SJSA1 (cell line): ENCODE measurements at places on chromosomes 5 and 9. TPM values are rescaled to one million over a fixed set of nuclear protein-coding genes. Genes with fewer than 3 reads are reported as not detected.
A peak's percentile ranks its signal among the peaks of the same experiment; 100 is the strongest.

DNA sequence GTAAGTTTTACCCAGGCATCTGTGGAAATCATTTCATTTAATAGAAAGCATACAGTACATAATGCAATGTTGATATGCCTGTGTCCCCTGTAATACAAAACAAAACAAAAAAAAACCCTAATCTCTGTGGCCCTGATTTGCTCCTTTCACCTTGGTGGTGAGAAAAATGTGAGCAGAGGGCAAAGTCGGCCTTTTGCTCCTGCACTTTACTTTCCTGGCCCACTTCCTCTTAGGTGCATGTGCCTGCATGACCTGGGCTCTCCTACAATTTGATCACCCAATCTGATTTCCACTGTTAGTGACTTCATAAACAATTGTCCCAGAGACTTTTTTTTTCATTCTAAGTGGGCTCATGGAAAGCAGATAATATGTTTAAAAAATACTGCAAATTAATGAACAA is 424.3 kb downstream of the SEMA5A start:
- peaks cover 7% of the 10 kb centered on the region for H3K4me1 ChIP-seq
- no peaks in the 10 kb centered on the region for H3K36me3 ChIP-seq
- no peak for DNase-seq
- no peak overlapping the region for H3K4me3 ChIP-seq

- no peaks in the 10 kb centered on the region for H3K4me1 ChIP-seq
- H3K4me3 ChIP-seq: no peak overlapping the region
- H3K36me3 ChIP-seq: no peaks in the 10 kb centered on the region
- H3K27ac ChIP-seq: no peak overlapping the region
Measured at GRCh38 chr9:81103597-81104471, 585.5 kb downstream of the TLE1 start.

DNA sequence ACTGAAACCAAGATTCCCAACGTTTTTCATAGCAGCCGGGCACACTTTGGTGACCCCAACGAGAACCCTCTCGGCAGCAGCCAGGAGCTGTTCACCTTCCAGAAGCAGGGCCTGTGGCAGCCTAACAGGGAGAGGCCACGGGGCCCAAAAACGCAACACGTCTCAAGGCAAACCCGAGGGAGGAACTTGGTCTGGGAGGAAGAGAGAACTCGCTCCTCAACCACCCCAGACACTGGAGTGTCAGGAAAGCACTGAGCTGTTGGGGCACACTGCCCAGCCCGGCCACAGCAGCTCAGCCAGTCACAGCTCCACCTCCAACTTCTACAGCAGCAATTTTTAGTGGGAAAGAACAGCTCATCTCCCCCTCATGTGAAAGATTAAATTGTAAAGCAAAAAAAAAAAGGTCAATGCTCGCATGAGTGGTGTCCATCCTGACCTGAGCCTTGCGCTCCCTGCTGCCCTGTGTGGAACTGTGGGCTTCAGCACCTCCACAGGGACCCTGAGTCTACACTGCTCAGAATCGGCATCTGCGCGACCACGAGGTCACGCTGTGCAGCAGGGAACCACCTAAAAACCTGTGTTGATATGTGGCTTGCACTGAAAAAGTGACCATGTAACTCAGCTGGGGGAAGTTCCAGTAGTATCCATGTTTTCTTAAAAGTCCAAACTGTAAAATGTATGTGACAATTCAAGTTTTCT is 55.0 kb downstream of the IPPK start:
- H3K4me1 ChIP-seq: peaks cover 1% of the 10 kb centered on the region
- DNase-seq: no peak
- peaks cover 50% of the 10 kb centered on the region for H3K36me3 ChIP-seq
- no peaks in the 10 kb centered on the region for H3K27me3 ChIP-seq

Gene APBA1
- total RNA-seq: 4.5 and 11.0 TPM in 2 replicates

Gene SV2C
- total RNA-seq: not detected in 2 replicates

Gene LIX1
- not detected in 2 replicates for total RNA-seq

Gene CNTFR
- not detected in 2 replicates for total RNA-seq

DNA sequence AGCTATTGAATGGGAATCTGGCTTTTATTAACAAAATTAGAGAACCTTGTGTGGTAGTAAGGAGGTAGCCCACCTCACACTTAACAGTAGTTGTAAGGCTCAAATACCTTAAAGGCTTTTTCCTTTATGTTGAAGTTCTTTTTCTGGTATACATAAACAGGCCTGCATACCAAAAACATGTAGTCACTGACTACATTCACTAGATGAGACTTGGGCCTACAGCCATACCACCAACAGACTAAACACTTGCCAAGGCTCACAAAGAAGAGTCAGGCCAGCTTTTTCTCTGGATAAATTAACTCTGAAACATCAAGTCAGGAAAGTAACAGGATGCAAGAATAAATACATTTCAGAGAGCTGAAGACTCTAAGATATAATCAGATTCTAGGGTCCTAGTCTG is 78.6 kb upstream of the MPDZ start:
- H3K27ac ChIP-seq: peak overlapping the region; percentile 56
- peak; percentile 82 for DNase-seq
- peaks cover 27% of the 10 kb centered on the region for H3K4me1 ChIP-seq
- H3K27me3 ChIP-seq: no peaks in the 10 kb centered on the region
- H3K36me3 ChIP-seq: no peaks in the 10 kb centered on the region

- no peak overlapping the region for H3K4me3 ChIP-seq
- no peak for DNase-seq
- H3K4me1 ChIP-seq: no peaks in the 10 kb centered on the region
- no peak overlapping the region for H3K27ac ChIP-seq
- no peaks in the 10 kb centered on the region for H3K27me3 ChIP-seq
Measured at GRCh38 chr9:9521033-9521779, 1091.6 kb downstream of the PTPRD start.

- no peak for DNase-seq
- H3K27ac ChIP-seq: no peak overlapping the region
- H3K4me1 ChIP-seq: peaks cover 13% of the 10 kb centered on the region
- H3K36me3 ChIP-seq: no peaks in the 10 kb centered on the region
Measured at GRCh38 chr9:124849801-124850200, 3.5 kb upstream of the WDR38 start.

DNA sequence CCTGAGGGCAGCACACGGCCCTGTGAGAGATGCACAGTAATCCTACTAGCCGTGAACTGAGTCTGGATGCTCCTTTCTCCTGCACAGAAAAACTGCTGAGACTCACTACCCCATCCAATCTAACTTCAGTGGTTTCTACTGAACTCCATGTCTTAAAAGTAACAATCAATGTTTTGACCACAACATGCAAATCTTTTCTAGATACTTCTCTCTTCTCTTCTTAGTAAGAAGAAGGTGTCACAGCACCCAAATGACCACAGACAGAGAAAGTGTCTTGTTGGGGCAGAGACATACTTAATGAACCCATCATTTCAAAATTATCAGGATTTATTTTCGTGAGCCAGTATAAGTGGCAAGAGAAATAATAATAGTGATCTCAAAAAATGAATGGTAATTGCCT is 285.8 kb upstream of the MEF2C start:
- no peaks in the 10 kb centered on the region for H3K27me3 ChIP-seq
- no peak overlapping the region for H3K27ac ChIP-seq
- no peaks in the 10 kb centered on the region for H3K4me1 ChIP-seq
- DNase-seq: no peak
- no peak overlapping the region for H3K4me3 ChIP-seq
- no peaks in the 10 kb centered on the region for H3K36me3 ChIP-seq

- no peaks in the 10 kb centered on the region for H3K27me3 ChIP-seq
- H3K4me1 ChIP-seq: peaks cover 22% of the 10 kb centered on the region
- H3K36me3 ChIP-seq: no peaks in the 10 kb centered on the region
- H3K27ac ChIP-seq: no peak overlapping the region
- no peak overlapping the region for H3K4me3 ChIP-seq
- DNase-seq: no peak
Measured at GRCh38 chr5:74589204-74590056, 51.1 kb downstream of the ENC1 start.

Gene TXNDC8
- not detected in 2 replicates for total RNA-seq

Gene NIPBL
- total RNA-seq: 10.1 and 18.9 TPM in 2 replicates

Gene HEMGN
- total RNA-seq: not detected in 2 replicates

DNA sequence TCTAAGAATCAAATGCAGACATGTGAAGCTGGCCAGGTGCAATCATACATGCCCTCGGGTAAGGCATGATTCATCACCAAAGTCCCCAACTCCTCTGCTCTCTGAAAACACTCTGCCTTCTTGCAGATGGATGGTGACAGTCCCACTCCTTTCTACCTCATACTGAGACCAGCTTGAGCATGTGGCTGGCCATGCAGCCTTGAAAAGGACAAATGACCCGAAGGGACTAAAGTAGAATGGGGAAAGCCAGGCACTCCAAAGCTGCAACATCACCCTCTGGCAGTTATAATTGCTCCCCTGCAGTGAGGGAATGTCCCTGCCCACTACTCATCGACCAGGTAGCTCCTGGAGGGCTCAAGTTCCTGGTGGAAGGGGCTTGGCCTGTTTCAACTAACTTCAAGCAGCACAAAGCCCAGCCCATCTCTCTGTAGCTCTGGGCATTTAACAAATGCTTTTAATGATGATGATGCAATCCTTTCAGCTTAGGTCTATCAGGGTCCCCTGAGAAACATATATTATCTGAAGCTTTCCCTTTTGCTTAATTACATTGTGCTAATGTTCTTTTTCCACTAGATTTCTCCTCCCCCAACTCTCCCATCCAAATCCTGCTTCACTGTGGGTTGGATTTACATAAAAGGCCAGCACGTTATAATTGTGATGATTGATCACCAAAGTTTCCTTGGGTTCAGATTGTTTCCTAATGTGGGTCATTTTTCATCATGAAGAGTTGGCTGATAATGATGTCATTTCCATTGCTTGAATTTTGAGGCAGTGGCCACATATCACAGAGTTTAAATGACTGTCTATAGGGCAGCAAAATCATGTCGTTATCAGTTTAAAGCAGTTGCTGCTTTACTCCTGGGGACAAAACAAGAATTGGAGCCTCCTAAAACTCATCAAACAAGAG is 436.5 kb upstream of the SLC30A5 start:
- no peak overlapping the region for H3K4me3 ChIP-seq
- no peak overlapping the region for H3K27ac ChIP-seq
- H3K27me3 ChIP-seq: no peaks in the 10 kb centered on the region
- no peak for DNase-seq
- H3K36me3 ChIP-seq: no peaks in the 10 kb centered on the region

- DNase-seq: no peak
- H3K4me3 ChIP-seq: no peak overlapping the region
- H3K27ac ChIP-seq: no peak overlapping the region
- no peaks in the 10 kb centered on the region for H3K27me3 ChIP-seq
- H3K36me3 ChIP-seq: no peaks in the 10 kb centered on the region
Measured at GRCh38 chr9:130731355-130731754, 37.8 kb downstream of the EXOSC2 start.

DNA sequence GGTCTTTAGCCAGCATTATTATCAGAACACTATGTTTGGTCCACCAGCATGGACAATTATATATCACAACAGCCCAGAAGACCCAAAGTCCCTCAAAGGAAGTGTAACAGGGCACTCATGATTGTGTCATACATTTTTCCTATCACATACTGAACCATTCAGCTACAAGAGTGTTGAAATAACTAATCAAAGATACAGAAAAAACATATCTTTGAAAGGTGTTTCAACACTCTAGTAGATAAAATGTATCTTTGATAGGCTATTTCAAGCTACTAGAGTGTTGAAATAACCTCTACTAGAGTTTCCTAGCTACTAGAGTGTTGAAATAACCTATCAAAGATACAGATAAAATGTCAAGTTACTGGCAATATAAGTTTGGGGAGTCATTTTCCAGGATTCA is 545.0 kb downstream of the PRR16 start:
- no peaks in the 10 kb centered on the region for H3K36me3 ChIP-seq
- H3K27me3 ChIP-seq: no peaks in the 10 kb centered on the region
- H3K4me1 ChIP-seq: no peaks in the 10 kb centered on the region
- no peak for DNase-seq
- no peak overlapping the region for H3K4me3 ChIP-seq

Gene HTR4
- not detected in 2 replicates for total RNA-seq

- H3K27ac ChIP-seq: no peak overlapping the region
- H3K27me3 ChIP-seq: no peaks in the 10 kb centered on the region
- peaks cover 3% of the 10 kb centered on the region; the same call in 1 of the 2 replicates for H3K4me1 ChIP-seq
Measured at GRCh38 chr9:99359336-99359735, 137.3 kb downstream of the SEC61B start.

DNA sequence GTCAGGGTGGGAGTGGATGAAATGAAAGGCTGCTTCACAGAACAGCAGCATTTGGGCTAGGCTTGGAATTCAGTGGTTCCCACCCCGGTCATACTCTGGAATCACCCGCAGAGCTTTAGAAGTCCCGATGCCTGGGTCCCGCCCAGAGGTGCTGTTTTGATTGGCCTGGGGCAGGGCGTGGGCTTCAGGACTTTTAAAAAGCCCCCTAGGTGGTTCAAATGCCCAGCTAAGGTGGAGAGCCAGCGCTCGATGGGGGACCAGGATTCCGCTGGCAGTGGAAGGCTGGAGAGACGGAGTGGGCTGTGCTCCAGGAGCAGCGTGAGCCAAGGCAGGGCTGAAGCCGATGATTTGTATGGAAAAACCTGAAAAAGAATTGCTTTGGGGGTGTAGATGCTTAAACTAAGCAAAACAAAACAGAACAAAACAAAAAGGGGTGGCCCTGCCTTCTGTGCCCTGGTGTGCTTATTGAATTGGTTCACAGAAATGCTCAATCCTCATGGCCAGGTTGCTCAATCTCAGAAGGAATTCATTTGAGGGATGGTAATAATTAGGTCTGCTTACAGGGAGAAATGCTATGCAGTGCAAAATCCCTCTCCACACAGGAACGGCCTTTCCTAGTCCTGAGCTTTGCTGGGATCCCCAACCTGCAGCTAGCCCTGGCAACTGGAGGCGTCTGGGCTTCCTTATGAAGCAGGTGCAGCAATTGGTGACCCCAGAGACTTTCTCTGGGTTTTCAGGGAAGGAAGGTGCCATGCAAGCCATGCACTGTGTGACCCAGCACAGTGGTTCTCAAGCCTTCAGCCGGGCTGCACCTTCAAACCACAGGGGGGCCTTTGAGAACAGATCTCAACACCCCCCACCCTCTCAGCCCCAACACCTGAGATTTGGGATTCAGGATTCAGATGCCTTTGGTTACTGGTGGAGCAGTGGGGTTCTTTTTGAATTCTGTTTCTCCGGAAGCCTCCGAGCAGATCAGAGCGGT is 174.0 kb upstream of the ZNF618 start:
- H3K36me3 ChIP-seq: no peaks in the 10 kb centered on the region
- no peaks in the 10 kb centered on the region for H3K27me3 ChIP-seq
- H3K4me3 ChIP-seq: no peak overlapping the region
- no peak overlapping the region for H3K27ac ChIP-seq

GRCh38 chr5:89299998-89300397 is 417.0 kb upstream of the MEF2C start:
- no peaks in the 10 kb centered on the region for H3K36me3 ChIP-seq
- DNase-seq: no peak
- H3K27me3 ChIP-seq: no peaks in the 10 kb centered on the region
- H3K4me1 ChIP-seq: no peaks in the 10 kb centered on the region

Gene RELL2
- total RNA-seq: 5.8 and 10.1 TPM in 2 replicates

GRCh38 chr9:4540425-4540824 is 50.2 kb downstream of the SLC1A1 start:
- no peak overlapping the region for H3K4me3 ChIP-seq
- peaks cover 26% of the 10 kb centered on the region for H3K4me1 ChIP-seq
- DNase-seq: no peak
- no peaks in the 10 kb centered on the region for H3K27me3 ChIP-seq

- H3K4me1 ChIP-seq: no peaks in the 10 kb centered on the region
- no peaks in the 10 kb centered on the region for H3K27me3 ChIP-seq
- no peaks in the 10 kb centered on the region for H3K36me3 ChIP-seq
- no peak overlapping the region for H3K27ac ChIP-seq
Measured at GRCh38 chr5:32551194-32551593, 34.2 kb upstream of the SUB1 start.

Gene EPB41L4A
- 0.11 TPM in 1 of 2 replicates, not detected in the other for total RNA-seq
